Activated CD8-positive, alpha-beta memory T cell treated with anti-CD3 and anti-CD28 coated beads for 4 hours (primary cell): ENCODE measurements at places on chromosomes 2 and 18.

GRCh38 chr2:75513616-75514170 lies 47.0 kb downstream of the EVA1A start:
- no peak for DNase-seq

GRCh38 chr2:133843551-133843950 lies 275.3 kb upstream of the NCKAP5 start:
- no peak for DNase-seq

GRCh38 chr18:9421901-9422327 lies 53.4 kb upstream of the RALBP1 start:
- DNase-seq = no peak

DNA sequence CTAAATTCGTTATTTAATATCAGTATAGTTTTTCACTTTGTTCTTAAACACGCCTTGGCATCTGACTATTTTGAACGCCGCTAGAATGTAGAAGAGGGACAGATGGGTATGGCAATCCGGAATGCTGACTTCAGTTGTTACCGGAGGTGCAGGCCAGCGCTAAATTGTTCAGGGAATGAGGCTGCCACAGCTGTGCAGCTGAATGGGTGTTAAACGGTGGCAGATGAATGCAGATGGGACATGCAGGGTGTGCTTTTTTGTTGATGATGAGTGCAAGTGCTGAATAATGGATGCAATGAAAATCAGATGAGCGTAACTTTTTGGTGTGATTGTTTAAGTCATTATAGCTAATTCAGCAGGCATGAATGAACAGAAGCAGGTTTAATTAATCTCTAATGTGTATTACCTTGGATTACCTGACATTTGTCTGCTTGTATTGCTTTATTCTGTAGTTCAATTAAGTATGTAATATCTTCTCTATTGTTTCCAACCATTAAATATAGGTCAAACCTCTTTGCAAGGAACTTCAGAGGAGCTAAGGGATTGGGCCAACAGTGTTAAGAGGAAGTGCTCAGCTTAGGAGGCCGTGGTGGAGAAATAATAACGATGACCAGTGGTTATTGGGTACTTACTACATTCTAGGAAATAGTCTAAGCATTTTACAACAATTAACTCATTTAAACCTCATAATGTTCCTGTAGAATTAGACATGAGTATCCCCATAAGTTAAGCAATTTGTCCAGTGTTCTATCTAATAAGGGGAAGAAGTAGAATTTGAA lies 11.9 kb upstream of the CREG2 start:
- DNase-seq = no peak

- DNase-seq = no peak
Observed at GRCh38 chr2:208653383-208653782, 246.8 kb downstream of the PTH2R start.

DNA sequence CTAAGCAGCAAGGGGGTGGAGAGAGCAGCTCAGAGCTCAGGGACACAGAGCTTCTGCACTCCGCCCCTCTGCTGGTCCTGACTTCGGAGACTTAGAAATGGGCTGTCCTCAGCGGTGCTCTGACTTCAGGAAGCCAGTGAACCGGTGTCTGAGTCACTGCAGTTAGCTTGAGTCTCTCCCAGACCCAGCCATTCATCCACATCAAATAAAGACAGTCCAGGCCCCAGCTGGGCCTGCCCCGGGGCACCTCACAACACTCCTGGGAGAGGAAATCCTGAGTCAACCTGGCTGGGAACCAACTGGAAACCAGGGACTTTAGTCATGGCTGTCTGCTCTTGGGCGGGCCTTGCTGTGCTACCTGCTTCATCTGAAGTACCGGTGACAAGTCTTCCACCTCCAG lies 5.4 kb upstream of the ITGB6 start:
- DNase-seq = no peak

DNA sequence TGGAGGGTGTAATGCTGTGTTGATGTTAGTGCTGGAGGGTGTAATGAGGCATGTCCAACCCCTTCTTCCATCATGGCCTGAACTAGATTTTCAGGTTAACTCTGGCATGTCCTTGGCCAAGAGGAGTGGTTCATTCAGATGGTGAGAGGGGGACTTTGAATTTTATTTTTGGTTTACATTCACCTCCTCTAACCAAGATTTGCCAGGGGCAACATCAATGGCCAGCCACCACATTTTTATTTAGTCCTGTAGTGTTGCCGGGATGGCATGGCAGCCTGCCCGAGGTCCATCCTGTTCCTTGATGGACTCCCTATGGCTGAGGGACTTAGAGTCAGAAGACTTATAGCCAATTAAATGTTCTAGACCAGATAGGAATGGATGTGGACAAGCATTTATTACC lies 484.6 kb upstream of the HS6ST1 start:
- DNase-seq = no peak

DNA sequence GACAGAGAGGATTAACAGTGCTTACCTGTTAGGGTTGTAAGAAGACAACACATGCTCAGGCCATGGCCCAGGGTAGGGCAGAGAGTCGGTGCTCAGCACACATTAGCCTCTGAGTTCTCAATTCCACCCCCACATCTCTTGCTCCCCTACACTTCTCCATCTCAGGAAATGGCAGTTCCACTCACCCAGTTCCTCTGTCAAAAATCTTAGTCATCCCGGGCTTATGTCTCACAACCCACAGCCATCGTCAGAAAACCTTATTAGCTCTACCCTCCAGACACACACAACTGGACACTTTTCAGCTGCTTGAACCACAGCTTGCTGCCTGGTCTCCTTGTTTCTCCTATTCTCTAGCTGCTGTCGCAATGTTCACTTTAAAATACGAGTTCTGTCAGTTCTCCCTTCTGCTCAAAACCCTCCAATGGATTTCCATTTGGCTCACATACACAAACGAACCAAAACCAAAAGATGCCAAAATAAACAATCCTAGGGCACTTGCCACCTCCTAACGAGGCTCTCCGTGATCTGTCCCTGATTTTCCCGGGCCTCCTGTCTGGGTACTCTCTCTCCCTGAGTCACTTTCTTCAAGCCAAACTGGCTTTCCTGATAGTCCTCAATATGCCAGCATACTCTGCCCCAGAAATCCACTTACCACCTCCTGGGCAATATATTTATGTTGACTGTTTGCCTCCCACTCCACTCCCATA lies 89.7 kb downstream of the KCTD1 start:
- no peak for DNase-seq

DNA sequence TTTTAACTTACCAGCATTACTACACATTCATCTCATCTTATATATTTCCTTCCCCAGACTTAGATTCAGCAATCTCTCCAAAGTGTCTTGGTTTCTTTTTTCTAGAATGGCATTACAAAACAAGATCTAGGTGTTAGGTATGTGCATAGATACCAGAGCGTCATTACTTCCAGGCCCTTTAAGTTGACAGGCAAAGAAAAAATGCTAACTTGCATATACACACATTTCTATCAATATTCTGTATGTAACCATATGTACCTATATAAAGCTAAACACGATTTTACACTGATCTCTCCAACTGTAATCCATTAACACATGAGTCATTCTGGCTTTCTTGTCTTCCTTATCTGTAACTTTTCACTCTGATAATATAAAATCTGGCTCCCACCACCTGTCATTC lies 503.8 kb upstream of the NRXN1 start:
- no peak for DNase-seq

- DNase-seq = no peak
Observed at GRCh38 chr2:219286436-219287115, 7.4 kb downstream of the DNAJB2 start.

DNA sequence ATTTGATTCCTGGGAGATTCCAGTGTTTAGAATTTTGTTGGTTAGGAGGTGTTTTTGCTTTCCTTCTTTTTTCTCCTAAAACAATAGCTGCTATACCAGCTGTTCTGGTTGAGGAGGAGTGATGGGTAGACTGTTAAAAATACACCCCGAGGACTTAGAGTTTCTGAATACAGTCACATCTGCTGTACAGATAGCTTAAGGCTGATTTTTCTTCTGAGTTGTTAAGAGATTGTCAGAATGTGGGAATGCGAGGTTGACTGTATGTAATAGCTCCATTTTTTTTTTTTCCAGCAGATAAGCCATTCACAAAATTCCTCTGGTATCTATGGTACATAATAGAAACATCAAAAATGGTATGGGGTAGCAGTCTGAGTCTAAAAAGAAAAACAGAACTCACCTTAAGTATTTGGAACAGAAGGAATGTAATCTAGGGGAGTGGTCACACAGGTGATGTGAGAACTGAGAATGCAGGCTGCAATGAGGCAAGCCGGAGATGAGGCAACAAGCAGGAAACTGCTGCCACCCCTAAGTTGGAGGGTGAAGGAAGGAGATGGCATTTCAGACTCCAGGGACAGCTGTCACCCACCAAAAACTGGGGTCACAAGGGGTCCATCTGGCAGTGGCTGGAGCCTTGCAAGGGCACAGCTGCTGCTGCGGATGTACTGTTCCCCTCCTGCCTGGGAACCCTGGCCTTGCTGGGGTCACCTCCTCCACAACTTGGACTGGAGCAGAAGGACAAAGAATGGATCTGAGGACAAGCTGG lies 2.4 kb downstream of the DGKD start:
- no peak for DNase-seq

DNA sequence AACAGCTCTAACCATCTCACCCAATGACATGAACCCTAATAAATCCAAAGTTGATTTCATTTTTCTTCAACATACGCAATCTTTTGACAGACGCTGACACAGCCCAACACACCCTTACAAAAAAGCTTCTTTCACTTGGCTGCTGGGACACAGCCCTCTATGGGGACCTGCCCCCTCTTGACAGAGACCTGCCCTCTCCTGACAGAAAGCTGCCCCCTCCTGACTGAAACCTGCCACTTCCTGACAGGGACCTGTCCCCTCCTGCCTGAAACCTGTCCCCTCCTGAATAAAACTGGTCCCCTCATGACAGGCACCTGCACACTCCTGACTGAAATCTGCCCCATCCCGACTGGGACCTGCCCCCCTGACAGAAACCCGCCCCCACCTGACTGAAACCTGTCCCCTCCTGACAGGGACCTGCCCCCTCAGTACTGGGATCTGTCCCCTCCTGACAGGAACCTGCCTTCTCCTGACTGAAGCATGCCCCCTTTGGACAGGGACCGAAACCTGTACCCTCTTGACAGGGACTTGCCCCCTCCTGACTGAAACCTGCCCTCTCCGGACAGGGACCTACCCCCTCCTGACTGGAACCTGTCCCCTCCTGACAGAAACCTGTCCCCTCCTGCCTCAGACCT lies 87.9 kb downstream of the PXDN start:
- DNase-seq = no peak

- DNase-seq = no peak
Observed at GRCh38 chr18:70337139-70337972, 48.5 kb downstream of the SOCS6 start.

- DNase-seq = no peak
Observed at GRCh38 chr2:30398084-30398873, 48.8 kb upstream of the LCLAT1 start.

DNA sequence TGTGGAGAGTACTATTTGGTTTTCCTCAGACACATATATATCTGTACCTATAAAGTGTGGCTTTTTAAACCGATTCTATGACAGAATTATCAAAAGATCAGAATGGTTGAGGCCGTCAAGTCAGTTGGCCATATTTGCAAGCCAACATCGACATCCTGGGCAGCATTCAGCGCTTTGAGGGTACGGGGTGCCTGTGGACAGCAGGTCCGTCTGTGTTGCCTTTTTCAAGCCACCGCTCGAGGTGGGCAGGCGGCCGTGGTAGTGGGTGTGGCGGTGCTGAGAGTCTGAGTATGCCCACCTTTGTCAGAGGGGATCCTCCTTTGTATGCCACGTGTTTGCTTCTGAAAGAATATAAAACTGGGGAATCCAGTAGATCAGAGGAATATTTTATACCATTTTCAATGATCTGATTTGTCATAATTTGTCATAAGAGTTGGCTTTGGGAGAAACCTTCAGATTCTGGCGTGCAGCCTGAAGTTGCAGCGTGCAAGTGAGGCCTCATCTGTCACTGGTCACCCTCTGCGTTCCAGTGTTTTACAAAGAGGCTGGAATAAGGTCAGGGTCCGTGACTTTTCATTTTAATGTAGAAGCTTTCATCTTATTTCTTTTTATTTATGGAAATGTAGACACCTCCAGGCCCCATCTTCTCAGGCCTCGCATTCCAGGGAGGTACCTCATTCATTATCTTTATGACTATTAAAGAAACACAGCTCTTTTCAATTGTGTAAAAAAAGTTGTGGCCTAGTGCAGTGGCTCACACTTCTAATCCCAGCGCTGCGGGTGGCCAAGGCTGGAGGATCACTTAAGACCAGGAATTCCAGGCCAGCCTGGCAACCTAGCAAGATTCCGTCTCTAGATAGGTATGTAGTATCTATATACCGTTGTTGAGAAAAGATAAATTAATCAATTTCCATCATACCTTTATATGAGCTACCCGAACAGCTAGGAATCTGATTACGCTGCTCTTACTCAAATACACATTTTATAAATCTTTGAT lies 37.8 kb upstream of the RBM44 start:
- no peak for DNase-seq

DNA sequence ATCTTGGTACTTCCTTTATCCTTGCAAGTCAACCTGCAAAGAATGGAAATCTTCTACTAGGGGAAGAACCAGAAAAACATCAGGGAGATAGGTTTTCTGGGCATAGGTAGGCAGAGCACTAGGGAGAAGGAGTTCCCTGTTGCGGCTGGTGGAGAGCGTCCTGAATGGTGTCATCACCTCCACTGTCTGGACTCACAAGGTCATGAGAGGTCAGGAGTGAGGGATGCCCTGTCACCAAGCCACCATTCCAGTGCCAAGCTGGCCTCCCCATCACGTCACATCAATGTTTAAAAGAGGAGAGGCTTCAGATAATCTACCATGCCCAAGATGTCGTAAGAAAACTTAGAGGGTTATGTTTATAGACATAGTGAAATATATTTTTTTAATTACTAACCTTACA lies 72.1 kb downstream of the BCL2 start:
- DNase-seq = no peak

DNA sequence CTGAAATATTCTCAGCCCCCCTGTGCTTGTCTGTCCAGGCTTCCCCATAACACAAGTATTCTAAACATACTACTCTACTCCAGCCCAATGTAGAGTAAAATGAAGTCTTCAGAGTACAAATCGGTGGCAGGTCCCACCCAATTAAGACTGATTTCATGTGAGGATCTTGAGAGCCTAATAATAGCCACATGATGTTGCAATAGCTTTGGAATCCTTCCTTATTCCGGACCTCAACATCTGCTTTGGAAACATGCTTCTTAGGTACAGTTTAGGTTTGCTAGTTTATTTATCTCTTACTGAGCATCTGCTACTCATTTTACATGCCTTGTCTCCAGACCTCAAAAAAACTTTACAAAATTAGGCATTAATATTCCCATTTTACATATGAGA lies 207.3 kb upstream of the RAB6C start:
- no peak for DNase-seq
